H7 (cell line): ENCODE measurements at places on chromosomes 2 and 18.

DNA sequence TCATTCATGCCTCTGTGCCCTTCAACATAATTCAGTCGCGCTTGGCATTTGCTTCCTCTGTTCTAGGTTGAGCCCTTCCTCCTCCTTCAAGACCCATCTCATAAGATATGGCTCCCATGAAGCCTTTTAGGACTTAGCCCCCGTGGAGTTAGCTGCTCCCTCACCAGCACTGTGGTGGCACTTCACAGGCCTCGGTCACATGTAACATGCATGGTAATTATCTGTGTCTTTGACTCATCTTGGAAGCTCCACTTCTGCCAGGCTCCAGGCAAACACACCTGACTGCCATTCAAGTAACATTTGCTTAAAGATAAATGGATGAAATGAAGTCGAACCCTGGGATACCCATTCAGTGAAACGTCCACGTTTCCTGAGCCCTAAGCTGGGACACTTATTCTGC is 484.7 kb downstream of the EIPR1 start:
- DNase-seq: no peak

DNA sequence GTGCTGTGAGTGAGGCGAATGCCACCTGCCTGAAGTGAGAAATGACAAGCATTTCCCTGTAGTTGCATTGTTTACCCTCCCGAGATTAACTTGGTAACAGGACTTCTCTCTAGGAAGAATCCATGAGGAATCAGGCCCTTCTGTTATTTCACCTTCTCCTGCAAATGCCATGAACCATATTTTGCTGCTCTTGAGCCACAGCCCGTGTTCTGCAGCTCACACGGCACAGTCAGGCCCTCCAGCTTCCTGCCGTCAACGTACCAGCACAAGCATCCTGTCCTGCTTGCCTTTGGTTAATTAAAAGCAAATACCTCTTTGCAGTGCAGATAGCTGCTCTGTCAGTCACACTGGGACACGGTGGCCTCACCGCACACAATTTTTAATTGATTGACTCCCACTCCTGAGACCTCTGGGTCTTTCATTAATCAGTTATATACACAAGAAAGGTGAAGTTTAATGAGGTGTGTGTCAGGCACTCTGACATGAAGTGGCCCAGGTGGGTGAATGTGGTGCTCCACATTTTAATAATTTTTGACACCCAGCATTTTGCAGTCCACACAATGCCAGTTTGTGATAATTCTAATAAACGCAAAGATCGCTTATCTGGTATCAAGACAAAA is 95.3 kb upstream of the ASB18 start:
- no peak for DNase-seq

DNA sequence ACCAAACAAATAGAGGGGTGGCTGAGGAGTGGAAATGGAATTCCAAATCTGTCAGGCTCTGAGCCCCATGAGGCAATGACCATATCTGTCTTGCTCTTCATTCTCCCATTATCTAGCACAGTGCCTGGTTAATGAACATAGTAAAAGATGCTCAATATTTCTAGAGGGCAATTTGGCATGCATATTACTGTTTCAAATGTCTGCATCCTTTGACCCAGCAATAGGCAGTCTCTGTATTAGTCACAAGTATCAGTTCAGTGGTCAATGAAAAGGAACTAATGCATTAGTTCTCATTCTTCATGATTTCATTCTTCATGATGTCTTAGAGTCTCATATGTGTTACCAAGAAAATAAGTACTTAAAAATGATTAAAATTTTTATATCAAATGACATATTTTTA is 28.4 kb upstream of the MALL start:
- DNase-seq: no peak

DNA sequence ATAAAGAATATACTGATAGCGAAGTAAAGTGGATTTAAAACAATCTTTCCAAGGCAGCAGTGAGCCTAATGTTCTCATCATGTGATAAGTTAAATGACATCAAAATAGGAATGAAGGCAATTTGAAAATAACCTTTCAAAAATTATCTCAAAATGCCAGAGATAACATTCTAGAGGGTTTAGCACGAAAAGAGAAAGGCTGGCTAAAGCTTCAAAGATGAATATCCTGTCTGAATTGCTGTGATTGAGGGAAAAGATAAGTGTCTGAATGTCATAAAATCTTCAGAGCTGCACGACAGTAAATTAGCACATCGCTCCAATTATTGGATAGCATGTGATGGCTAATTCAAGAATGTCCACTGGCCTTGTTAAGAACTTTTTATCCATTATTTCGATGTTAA is 159.3 kb downstream of the PID1 start:
- DNase-seq: no peak

DNA sequence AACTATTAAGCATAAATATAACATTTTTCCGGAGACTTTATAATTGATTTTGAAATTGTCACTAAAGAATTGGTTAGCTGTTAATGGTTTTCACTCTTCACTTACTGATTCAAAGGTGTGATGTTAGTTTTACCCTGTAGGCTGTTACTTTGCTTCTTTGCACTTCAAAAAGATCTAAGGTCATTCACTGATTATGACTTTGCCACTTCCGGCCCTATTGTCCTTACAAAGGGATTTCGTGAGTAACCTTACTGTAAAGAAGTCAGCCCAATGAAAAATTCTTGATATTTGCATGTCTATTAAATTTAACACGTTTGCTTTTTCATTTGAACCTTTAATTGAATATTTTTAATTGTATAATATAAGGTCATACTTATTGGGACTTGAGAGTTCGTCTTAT is 61.4 kb downstream of the GREB1L start:
- DNase-seq: no peak

DNA sequence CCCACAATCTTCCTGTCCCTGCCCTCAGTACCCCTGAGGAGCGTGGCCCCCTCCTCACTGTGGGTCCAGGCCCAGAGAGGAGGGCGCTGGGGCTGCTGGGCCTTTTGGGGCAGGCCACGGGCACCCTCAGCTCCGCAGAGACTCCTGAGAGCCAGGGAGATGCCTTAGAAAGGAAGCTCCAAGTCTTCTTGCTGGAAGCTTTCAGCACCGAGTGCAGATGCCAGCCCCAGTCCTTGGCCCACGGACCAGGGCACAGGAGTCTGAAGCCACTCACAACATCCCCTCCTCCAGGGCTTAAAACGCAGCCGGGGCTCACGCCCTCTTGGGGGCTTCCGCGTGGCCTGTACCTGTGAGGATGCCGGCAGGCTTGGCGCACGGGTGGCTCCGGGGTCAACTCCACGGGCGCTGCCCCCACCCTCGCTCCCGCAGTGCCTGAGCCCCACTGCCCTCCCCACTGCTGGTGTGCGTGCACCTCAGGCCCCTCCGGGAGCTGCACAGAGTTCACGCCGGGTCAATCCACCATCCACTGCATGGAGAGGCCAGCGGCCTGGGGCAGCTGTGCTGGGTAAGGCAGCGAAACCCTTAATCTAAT is 72.1 kb upstream of the CTDP1 start:
- no peak for DNase-seq

DNA sequence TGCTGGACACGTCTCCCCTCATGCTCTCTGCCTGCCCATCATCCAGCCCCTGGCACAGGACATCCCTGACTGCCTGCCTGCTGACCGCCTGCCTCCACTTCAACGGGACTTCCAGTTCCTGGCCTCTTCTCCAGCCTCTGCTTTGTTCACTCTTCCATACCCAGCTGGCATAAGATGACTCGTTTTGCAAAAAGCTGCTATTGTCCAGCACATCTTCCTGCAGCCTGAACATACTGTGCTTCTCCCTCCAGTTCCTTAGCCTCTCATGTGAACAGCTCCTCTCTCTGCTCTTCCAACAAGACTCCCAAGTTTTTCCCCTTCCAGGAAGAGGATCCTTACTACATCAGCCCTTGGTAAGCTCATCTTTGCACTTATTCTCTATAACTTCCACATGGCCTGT is 62.4 kb upstream of the SKOR2 start:
- DNase-seq: no peak

GRCh38 chr2:167592441-167592840 is 655.0 kb downstream of the STK39 start:
- no peak for DNase-seq
